EH (cell line): ENCODE measurements at places on chromosomes 1 and 21.

GRCh38 chr21:41431788-41432548, 5.9 kb downstream of the MX1 start:
- DNase-seq, result no peak

GRCh38 chr1:30891227-30891552, 17.4 kb downstream of the SDC3 start:
- DNase-seq, result no peak

DNA sequence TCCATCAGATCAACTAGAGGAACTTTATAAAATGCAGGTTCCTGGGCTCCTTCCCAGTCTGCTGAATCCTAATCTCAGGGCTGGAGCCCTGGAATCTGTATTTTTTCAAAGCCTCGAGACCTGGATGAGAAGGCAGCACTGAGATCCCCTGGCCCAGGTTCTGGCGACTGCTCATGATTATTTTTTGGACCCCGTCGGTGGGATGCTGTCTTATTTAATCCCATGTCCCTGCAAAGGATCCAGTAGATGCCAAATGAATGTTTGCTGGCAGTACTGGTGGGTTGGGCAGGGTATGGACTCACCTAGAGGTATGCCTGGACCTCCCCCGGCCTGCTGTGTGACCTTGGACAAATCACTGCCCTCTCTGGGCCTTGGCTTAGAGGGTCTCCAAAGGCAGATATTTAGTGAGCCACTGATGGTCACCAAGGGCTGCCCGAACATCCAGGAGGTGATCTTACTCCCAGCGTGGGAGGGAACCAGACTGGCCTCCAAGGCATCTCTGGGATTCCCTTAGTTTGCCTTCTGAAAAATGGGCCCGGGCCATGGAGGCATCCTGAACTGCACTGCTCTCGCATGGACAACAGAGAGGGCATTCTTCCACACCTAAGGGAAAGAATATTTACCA, 91.6 kb upstream of the RUNX3 start:
- DNase-seq, result no peak

DNA sequence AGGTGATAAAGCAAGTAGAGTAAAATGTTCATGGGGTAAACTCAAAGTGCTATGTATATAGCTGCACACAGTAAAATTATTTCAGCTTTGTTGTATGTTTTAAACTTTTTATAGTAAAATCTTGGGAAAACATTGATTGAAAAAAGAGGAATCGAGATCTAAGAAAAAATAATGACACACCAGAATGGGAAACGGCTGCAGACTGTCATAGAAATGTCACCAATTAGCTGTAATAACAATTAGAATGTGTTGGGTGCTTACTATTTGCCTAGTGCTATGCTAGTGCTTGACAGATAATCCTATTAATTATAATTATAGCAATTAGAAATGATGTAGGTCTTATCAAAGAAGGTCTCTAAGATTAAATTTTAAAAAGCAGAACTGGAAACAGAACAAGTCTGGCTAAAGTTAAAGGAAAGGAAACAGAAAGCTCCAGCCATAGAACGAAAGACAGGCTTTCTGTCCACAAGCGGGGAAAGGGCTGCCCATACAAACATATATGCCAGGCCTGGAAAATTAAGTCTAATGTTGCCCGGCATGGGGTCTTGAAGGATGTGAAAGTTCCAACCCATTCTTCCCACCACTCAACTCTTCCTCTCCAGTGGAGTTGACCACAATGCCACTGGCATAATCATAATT, 5.0 kb downstream of the PCNX2 start:
- no peak for DNase-seq

- DNase-seq, result peak; percentile 9
These were observed 36.0 kb upstream of the SLC35F3 start for GRCh38 chr1:233868461-233868860.

GRCh38 chr21:35428489-35428888, 379.4 kb upstream of the RUNX1 start:
- peak; percentile 42 for DNase-seq

GRCh38 chr1:64243757-64244080, 40.3 kb downstream of the UBE2U start:
- no peak for DNase-seq

GRCh38 chr1:55209247-55209646, 5.9 kb downstream of the USP24 start:
- DNase-seq, result peak; percentile 32

DNA sequence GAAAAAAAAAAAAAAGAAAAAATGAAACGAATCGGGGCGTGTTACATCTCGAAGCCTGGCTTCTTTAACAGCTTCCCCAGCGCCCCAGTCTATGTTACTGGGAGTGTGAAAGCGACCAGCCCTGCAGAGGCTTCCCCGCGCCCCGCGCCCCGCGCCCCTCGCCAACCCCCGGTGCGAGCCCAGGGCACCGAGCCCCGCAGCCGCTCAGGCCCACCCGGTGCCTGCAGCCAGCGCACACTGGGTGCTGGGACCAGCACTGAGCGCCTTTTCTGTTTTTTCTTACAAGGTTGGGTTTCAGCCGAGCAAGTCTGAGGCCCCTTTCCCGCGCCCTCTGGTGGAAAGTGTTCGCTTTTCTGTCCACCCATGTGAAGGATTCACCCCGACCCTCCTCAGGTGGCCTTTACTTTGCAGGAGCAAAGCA, 42.1 kb upstream of the ZNF496 start:
- DNase-seq, result peak; percentile 44

GRCh38 chr1:175839779-175840669, 96.6 kb upstream of the TNR start:
- DNase-seq, result peak; percentile 7

GRCh38 chr1:174428739-174429138, 19.0 kb upstream of the GPR52 start:
- no peak for DNase-seq

GRCh38 chr1:26078286-26079177, 11.1 kb upstream of the TRIM63 start:
- no peak for DNase-seq

- DNase-seq, result no peak
These were observed 113.8 kb downstream of the CASZ1 start for GRCh38 chr1:10682449-10683309.

DNA sequence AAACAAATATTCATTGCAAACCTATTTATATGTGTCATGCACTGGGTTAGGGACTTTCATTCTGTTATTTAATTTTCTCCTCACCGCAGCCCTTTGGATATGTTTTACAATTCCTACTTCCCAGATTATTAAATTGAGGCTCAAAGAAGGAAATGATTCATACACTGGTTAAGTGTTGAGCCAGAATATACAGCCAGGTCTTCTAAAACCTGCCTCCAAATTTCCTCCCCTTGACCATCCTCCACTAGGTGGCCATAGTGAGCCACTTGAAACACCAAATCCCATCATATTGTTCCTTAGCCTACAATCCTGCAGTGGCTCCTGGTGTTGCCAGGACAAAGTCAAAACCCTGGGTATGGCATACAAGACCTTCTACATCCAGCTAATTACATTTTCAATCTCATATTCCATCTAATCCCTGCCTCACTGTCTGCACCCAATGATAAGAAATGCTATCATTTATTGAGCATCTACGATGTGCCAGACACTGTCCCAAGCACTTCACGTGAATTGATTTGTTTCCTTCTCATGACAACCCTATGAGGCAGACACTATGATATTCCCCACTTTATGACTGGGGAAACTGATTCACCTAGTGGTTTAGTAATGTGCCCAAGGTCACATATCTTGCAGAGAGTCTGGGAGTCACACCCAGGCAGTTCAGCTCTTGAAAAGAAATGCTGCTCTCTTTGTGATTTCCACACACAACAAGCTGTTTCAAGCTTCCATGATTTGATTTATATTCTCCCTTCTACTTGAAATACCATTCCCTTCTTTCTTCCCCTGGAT, 23.6 kb upstream of the KIRREL1 start:
- DNase-seq, result peak; percentile 87

DNA sequence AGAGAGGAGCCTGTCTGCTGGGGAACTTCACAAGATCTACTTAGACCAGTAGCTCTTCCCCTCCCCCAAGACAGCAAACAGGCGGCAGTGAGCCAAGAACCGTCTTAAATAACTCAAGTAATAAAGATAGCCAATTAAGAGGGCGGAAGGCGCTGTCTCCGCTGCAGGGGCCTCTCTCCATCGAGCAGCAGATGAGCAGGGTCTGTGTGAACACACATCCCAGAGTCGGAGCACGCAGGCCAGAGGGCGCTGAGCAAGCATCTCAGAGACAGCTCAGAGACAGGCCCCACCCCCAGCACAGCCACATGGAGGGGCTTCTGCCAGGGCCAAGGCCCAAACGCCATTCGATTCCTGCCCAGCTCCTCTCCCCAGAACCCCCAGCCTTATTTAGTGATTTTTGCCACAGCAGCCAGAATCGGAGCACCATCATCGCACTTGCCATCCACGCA, 11.1 kb downstream of the IFFO2 start:
- DNase-seq, result peak; percentile 88

- DNase-seq, result peak; percentile 25
These were observed 659 bp downstream of the AGO1 start for GRCh38 chr1:35883635-35884101.

GRCh38 chr1:236864996-236865817, 70.1 kb downstream of the MTR start:
- no peak for DNase-seq

DNA sequence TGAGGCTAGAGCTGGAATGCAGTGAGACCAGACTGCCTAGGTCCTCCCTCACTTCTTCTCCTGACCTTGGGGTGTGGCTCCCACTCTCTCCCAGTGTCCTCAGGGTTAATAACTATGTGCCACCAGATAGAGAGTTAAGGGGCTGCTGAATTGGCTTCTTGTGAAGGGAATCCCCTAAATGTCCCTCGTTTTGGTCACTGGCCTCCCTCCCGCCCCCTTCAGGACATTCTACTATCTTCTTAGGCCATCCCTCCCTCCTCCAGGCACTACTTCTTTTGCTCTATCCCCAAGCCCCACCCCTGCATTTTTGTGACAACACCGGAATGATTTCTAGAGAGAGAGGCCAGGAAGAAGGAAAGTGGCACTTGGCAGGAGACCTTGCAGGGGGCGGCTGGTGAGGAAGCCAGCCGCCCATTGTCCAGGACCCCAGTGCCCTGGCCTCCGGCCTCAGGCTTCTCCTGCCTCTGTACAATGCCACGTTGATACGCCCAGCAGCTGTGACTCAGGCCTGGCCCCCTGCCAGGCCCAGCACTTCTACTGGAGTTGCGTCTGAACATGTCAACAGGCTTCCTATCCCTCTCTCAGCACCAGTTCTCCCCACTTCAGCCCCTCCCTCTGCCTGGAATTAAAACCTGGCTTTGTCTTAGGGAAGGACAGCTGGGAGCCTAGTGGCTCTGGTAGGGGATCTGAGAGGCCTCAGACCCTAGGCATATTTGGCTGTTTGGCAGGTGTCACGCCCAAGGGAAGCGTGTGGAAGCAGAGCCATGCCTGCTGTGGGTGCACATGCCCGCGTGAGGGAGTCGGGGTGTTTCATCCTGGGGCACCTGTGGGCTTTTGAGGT, 9.1 kb downstream of the LMNA start:
- peak; percentile 98 for DNase-seq

DNA sequence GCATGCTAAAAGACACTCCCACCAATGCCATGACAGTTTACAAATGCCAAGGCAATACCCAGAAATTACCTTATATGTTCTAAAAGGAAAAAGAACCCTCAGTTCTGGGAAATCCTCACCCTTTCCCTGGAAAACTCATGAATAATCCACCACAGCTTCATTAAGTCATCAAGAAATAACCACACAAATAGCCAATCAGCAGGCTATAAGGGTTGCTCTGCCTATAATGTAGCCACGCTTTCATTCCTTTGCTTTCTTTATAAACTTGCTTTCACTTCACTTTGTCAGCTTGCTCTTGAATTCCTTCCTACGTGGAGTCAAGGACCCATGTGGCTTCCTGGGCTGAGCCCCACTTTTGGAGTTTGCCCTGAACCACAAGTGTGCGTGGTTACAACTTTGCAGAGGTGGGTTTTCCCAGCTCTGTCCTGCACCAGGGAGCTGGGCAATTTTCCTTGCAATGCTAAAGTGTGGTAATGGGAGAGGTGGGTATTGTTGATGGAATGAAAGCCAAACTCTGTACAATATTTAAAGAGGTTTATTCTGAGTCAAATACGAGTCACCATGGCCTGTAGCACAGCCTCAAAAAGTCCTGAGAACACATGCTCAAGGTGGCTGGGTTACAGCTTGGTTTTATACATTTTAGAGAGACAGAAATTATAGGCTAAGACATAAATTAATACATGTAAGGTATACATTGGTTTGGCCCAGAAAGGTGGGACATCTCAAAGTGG, 42.2 kb upstream of the COG2 start:
- DNase-seq, result no peak

- no peak for DNase-seq
These were observed 22.7 kb downstream of the WDTC1 start for GRCh38 chr1:27257155-27257554.

- no peak for DNase-seq
These were observed at the start of gene CHRM3 for GRCh38 chr1:239386453-239387303. Gene CHRM3 (plus strand): TSS chr1:239386568. CDS start chr1:239907452, 520,884 bp downstream.

- peak; percentile 45 for DNase-seq
These were observed 17.7 kb downstream of the CMPK1 start for GRCh38 chr1:47351305-47351704.

DNA sequence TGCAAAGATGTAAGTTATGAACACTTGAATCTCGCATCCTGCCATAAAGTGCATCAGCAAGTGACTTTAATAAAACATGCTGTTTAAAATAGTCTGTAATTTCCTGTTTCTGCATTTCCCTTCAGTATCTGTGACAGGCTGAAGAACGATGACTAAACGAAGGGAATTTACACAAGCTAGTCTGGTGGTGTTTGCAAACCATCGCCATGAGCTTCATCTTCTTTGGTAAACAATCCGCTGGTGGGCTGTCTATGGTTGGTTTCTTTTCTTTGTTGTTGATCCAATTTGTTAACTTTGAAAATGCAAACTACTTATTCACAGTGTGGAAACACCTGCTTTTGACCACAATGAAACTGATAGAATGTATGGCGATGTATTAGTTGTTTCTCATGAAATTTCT, 13.9 kb downstream of the SERTAD4 start:
- peak; percentile 74 for DNase-seq

DNA sequence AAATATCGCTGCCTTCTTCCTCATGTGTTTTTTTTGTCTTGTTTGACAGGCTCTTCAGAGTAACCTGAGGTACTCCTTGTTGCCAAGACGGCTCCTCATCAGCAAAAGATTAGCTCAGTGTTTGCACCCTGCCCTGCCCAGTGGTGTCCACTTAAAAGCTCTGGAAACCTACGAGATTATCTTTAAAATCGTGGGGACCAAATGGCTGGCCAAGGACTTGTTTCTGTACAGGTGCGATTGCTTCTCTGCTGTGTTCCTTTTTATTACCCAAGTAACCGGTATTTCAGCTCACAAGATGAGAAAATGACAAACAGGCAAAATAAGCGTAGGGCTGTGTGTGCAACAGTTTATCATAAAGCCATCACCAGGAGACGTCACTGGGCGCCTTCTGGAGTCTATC, 42.4 kb downstream of the DOP1B start:
- no peak for DNase-seq
